GDM1 (cell line): ENCODE measurements at places on chromosomes 13 and 19.
A peak's percentile ranks its signal among the peaks of the same experiment; 100 is the strongest.

DNA sequence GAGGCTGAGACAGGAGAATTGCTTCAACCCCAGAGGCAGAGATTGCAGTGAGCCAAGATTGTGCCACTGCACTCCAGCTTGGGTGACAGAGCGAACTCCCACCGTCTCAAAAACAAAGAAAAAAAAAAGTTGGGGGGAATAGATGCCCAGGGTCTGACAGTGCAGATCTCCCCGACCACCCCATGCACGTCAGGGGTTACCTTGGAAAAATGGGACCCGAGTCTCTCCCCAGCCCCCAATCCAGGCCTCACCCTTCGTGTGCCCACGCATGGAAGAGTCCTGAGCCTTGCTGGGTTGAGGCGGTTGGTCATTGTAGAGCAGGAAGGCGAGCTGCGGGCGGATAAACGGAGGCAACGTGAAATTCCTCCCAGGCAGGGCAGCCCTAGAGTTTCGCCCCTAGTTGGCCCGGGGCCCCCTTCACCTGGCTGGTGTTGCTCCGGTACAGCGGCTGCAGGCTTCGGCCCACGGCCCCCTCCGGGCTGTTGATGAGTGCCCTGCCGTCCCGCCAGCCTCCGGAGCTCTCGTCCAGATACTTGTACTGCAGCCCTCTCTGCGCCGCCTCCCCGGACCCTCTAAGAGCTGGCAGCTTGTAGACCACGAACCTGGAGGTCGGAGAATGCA lies 588 bp downstream of the DNASE2 start:
- no peak for DNase-seq

GRCh38 chr13:93522501-93522900 lies 295.9 kb downstream of the GPC6 start:
- DNase-seq = no peak

GRCh38 chr19:47266401-47266941 lies 8.2 kb upstream of the INAFM1 start:
- DNase-seq = no peak

DNA sequence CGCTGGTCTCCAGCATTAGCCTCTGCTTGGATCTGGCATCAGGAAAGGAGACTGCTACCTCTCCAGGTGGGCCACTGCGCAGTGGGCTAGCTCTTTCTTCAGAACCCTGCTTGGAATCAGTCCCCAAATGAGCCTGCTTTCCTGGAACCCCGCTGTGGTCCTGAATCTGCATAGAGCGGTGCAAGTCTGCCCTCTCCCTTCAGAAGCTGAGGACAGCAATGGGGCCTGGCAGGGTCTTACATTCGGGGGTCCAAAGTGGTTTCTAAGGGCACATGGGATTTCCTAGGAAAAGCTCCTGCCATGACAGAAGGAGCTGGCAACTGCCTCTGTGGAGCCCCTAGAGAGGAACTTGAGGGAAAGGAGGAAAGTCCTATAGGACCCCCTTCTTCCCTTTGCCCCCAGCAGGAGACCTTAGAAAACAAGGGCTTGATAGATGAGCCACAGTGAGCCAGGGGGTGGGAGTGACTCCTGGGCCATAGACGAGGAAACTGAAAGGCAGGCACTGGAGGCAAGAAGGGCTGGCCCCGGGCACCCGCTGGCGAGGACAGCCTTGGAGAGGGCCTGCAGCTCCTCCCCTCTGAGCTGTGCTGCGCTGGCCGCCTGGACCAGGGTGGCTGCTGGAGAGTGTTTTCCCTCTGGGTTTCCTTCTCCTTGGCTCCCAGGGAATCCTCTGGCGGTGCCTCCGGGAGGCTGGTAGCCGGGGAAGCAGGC lies 1.4 kb upstream of the VSTM2B start:
- no peak for DNase-seq

DNA sequence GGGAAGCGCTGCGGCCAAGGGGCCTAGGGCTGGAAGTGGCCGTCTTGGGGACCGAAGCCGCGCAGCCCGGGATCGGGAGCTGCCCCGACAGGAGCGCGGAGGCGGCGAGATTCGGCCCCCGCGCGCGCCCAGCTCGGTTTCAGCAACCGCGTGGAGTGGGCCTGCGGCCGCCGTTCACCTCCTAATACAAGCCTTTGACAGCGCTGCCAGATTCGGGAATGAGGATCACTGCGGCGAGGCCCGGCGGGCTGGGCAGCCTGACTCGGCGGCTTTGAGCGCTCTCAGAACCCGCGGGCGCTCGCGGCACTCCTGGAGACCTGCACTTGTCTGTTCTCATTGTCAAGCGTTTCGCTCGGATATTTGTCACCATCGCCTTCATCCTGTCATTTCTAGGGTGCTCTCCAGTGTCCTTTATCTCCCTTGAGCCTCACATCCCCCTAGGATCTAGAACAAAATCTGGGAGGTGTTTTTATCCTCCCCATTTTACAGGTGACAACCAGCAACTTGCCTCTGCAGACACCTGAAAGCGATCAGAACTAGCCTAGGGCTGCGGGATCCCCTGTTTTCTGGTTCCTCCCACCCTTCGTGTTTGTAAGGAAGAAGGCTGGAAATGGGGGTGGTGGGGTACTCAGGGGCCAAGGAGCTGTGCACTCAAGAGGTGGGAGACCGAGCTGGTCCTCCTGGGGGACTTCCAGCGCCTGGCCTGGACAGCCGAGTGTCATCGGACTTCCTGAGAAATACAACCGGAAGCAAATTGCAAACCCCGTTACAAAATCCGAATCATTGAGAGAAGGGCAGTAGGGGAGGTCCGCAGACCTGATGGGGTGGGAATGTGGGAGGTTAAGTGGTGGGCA lies 1.5 kb upstream of the CDX2 start:
- no peak for DNase-seq

GRCh38 chr19:11169896-11170678 lies 14.5 kb upstream of the SPC24 start:
- DNase-seq = no peak

GRCh38 chr13:43307921-43308433 lies 284.6 kb downstream of the DNAJC15 start:
- DNase-seq = peak; percentile 74

GRCh38 chr13:24900507-24900906 lies 136.5 kb downstream of the RNF17 start:
- no peak for DNase-seq

- no peak for DNase-seq
Observed at GRCh38 chr19:3725640-3726310, 17.6 kb downstream of the TJP3 start.

- no peak for DNase-seq
Observed at GRCh38 chr19:51821921-51822320, 27.0 kb downstream of the FPR3 start.

GRCh38 chr19:15629003-15629880 lies 11.5 kb upstream of the CYP4F3 start:
- DNase-seq = peak; percentile 44

GRCh38 chr13:50670272-50670671 lies 173.2 kb downstream of the DLEU7 start:
- no peak for DNase-seq

DNA sequence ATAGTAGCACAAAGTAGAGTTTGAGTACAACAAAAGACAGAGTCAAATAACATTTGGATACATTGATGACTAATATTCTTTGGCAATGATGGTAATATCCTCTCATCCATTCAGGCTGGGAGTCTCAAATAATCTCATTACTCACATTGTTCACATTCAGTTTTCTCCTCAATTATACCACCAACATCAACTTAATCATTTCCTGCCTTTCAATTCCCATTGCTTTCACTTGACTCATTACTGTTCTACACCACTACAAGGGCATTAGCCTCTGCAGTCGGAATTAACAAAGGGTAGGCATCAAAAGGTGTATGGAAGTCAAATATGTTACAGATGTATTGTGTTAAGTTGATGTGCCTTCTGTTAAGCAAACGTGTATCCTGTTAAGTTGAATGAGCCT lies 518.4 kb upstream of the SLITRK1 start:
- no peak for DNase-seq

GRCh38 chr13:23554000-23554399 lies 16.2 kb upstream of the TNFRSF19 start:
- no peak for DNase-seq

- DNase-seq = no peak
Observed at GRCh38 chr19:29528350-29528945, 2.7 kb downstream of the VSTM2B start.

DNA sequence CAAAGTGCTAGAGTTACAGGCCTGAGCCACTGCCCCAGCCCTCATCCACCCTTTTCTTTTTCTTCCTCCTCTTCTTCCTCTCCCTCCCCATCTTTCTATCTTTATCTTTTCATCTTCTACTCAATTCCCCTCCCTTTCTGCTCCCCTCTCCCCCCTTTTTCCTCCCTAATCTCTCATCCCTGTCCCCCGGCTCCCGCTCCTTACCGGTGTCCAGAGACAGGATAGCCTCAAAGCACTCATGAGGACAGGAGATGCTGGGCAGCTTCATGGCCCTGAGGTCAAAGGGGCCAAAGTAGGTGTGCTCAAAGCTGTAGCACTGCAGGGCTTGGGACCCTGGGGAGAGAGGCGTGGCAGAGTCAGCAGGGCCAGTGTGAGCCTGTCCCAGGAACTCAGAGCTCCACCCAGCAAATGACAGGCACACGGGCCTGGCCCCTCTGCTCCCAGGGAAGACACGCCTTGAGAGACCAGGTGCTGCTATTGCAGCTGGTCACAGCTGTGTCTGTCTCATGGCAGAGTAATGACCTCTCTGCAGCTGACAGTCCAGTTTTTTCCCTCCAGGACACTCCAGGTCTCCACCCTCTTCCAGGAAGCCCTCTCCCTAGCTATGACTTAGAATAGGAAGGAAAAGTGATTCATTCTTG lies 2.6 kb downstream of the LYPD5 start:
- no peak for DNase-seq

DNA sequence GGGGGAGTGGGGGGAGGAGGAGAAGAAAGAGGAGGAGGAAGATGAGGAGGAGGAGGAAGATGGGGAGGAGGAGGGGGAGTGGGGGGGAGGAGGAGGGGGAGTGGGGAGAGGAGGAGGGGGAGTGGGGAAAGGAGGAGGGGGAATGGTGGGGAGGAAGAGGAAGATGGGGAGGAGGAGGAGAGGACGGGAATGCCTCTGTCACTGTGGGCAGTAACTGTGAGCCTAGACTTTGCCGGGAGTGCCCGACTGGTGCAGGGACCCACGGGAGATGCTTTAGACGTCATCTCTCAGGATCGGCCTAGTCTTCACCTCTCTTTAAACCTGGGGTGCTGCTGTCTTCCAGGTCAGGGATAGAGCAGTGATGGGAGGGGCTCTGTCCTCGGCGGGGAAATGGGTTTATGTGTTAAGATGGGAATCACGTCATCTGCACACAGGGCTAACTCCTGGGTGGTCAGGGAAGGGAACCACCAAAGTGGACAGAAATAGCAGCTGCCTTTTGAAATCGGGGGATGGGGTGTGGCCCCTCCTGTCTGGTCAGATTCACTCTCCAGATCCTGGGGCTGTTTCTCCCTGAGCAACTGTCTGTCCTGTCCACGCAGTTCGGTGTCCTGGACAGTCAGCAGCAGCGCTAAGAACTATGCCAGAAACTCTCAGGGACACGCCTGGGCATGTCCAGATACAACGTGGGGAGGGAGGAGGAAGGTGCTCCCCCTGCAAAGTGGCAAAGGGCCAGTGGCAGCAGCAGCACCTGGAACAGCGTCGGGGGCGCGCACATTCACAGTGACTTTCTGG lies 26.9 kb downstream of the GAS6 start:
- DNase-seq = peak; percentile 25

DNA sequence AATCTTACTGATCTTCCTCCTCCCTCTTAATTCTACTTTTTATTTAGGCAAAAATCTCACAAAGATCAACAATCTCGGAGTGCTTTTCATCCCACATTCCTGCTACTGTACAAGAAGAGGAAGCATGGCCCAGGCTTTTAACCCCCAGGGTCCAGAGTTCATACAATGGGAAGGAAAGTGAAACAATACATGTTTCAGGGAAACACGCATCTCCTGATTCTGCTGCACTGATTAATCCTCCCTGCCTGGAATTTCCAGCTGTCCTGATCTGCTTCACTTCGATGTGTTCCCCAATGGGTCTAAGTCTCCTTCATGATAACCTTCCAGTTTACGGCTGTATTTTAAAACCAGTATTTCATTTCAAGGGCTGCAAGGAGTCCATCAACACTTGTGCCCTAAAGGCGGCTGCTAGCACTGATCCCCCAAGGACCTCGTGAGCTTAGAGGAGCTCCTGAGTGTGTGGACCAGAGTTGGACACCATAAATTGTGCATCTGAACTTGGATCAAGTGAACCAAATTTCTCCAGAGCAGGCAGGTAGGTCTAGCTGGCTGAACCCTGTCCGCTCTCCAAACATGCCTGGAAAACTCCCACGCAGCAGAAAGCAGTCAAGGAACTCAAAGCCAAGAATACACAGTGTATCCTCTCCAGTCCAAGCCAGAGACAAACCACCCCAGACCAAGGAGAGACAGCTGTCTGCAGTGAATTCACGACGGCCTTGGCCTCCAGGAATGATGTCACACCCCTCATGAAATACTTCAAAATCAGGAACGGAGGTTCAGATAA lies 44.3 kb downstream of the COL4A1 start:
- DNase-seq = no peak

DNA sequence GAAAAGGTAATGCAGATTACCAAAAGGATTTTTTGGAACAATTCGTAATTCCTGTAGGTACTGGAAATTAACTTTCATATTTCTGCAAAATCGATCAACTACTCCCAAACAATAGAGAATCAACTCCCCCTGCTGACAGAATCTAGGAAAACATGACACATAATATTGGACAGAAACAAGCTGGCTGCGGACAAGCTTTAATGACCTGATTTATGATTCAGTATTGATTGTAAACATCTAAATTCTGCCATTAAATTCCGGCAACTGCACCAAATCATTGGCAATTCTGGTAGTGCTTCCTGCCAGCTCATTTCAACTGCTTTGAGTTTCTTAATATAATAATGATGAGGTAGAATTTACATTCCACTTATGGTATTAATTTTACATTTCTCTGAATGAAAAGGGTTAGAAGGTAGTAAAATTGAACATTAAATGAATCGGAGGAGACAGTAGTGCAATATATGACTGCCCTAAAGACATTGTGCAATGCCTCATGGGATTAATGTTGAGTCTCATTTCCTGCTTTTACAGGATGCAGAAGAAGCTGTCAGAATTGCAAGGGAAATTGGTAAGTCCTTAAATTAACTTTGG lies 146.5 kb downstream of the PCCA start:
- DNase-seq = no peak
